Chondrocyte (in vitro differentiated cells): ENCODE measurements at places on chromosomes 3 and 15. TPM values are rescaled to one million over a fixed set of nuclear protein-coding genes. Genes with fewer than 3 reads are reported as not detected.

SMC4 gene
- total RNA-seq: 38.7 to 52.9 TPM (median 40.2 TPM) in 3 replicates

DNA sequence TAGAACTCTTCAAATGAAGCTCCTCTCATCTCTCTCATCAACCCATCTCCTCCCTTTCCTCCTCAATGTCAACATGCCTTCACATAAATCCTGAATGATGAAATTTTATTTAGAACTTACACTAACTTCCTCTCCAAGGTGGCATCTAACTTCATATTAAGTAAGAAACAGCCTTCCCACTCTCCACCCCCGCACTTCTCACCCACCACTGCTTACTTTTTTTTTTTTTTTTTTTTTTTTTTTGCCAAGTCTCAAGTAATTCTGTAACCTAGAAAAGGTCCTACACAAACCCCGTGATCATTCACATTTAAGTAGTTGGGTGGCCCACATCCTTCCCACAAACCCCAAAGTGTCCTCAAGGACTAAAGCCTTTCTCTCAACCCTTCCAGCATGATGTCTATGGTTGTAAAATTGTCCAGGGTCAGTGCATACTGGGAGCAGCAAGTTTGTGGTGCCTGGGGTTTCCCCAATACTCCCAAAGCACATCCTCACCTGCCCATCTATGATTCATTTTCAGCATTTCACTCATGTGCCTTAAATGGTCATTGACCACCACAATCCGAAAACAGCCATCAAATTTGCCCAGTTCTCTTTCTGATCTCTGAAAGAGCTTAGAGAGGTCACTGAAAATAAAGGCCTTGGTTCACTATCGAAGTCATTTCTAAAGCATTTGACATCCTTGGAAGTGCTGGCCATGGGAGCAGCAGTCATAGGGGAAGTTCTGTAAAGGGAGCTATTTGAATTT lies 47.2 kb downstream of the CD86 start:
- no peak overlapping the region for H3K4me3 ChIP-seq
- H3K27ac ChIP-seq: no peak overlapping the region
- no peak for DNase-seq
- H3K27me3 ChIP-seq: peaks cover 8% of the 10 kb centered on the region
- H3K36me3 ChIP-seq: no peaks in the 10 kb centered on the region

GPR149 gene
- not detected in 3 replicates for total RNA-seq

GRCh38 chr3:108029466-108029865 lies 61.4 kb downstream of the CD47 start:
- no peak overlapping the region for H3K4me3 ChIP-seq
- H3K4me1 ChIP-seq: peaks cover 11% of the 10 kb centered on the region
- H3K27me3 ChIP-seq: no peaks in the 10 kb centered on the region
- H3K27ac ChIP-seq: no peak overlapping the region
- DNase-seq: no peak

DNA sequence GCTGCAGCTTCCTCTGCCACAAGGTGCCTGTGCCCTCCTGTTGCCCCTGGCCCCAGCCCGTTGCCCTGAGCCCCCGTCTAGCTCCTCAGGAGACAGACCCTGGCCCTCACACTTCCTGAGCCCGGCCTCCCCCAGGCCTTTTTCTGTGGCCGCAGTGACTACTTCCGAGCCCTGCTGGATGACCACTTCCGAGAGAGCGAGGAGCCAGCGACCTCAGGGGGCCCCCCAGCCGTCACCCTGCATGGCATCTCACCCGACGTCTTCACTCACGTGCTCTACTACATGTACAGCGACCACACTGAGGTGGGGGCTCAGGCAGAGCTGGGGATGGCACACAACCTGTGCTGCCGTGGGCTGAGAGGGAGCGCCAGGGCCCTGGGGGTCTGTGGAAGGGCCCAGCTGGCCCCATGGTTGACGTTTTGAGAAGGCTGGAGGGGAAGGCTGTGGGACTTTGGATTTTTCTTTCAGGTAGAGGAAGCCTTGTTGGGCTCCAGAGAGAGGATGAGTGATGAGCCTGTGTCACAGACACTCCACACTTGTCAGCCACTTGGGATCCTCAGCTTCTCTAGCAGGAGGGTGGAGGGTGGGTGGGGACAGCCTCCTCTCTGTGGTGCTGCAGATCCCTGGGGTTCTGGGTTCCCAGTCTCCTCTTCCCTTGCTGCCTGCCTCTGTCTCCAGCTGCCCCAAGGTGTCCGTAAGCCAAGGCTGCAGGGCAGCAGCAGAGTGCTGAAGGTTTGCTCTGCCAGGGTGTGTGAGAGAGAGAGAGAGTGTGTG lies 5.0 kb downstream of the ABTB1 start:
- no peaks in the 10 kb centered on the region for H3K27me3 ChIP-seq
- DNase-seq: peak; percentile 90
- peak overlapping the region; percentile 54 for H3K27ac ChIP-seq
- peaks cover 16% of the 10 kb centered on the region for H3K4me1 ChIP-seq

DNA sequence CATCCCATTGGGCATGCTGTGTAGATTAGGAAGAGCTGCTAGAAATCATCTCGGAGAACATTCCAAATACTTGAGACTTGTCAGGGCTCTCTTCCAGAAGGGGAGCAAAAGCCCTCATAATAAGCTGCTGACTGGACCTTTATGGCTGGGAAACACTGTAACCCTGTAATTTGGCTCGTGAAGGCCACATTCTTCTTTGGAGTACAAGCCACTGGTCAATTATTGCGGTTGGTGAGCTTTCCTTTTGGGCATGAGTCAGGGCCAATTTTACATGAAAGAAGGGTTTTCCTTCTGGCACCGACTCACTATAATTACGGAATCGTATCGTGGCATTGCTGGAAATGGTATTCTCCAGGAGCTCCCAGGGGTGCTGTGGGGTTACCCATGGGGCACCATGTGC lies 434.5 kb upstream of the RGMA start:
- no peak overlapping the region for H3K4me3 ChIP-seq
- peaks cover 1% of the 10 kb centered on the region for H3K36me3 ChIP-seq
- no peak for DNase-seq
- peaks cover 5% of the 10 kb centered on the region for H3K27me3 ChIP-seq
- H3K4me1 ChIP-seq: no peaks in the 10 kb centered on the region

DNA sequence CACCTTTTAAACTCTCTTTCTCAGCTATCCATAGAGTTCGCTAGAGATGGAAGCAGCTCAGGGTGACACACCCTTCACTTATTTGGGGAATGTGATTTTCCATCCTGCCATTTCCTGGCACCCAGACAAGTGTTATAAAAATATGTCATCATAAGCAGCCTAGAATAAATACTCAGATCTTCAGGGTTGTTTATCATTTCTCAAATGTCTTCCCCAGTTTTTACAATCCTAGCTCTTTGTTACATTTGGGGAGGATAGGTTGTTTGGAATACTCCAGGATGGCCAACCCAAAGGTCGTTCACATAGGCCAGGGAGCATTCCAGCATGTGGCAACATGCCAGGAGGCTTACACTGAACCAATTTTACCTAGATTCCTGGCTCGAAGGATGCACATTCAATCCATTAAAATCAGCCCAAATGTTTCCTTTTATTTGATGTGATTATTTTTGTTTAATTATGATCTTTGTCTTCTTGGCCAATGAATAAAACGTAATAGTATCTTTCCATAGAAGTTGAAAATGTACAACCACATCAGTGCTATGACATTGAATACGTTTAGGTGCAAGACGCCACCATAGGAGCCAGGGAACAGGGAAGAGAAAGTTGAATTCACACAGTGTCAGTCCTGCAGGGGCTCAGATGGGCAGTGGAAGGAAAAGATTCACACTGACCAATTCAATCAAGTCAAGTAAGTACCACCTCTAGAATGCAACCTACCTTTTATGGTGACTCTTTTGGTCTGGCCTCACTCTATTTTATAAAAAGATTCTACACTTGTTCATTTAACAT lies 537.7 kb upstream of the MDFIC2 start:
- H3K36me3 ChIP-seq: peaks cover 11% of the 10 kb centered on the region
- peak overlapping the region; percentile 11 for H3K4me3 ChIP-seq

GRCh38 chr3:138629526-138629925 lies 21.0 kb downstream of the FAIM start:
- no peaks in the 10 kb centered on the region for H3K27me3 ChIP-seq
- H3K4me1 ChIP-seq: peaks cover 8% of the 10 kb centered on the region
- H3K27ac ChIP-seq: no peak overlapping the region
- no peak overlapping the region for H3K4me3 ChIP-seq
- no peak for DNase-seq
